Stimulated activated CD4-positive, alpha-beta T cell treated with anti-CD3 and anti-CD28 coated beads, Interleukin-1b, Interleukin-23, amount 100 ng/mL, for 1 hour (primary cell): ENCODE measurements at places on chromosomes 7 and 10.
A peak's percentile ranks its signal among the peaks of the same experiment; 100 is the strongest.

DNA sequence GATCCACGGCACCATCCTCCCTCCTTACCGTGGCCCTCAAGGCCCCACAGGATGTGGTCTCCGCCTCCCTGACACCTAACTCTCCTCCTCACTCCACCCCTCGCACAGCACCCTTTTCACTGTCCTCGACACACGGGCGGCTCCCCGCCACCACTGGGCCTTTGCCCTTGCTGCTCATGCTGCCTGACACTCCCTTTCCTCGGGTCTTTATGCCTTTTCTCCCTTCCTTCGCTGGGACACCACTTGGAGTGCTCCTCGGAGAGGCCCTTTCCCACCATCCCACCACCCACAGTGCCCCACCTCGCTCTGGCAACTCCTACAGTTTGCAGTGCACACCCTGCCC, 7.9 kb upstream of the INMT start:
- DNase-seq, result no peak

- no peak for DNase-seq
Observed at GRCh38 chr10:69246036-69246435, 25.9 kb downstream of the HKDC1 start.

GRCh38 chr10:113108194-113108835, 158.3 kb downstream of the TCF7L2 start:
- DNase-seq, result peak; percentile 3

- no peak for DNase-seq
Observed at GRCh38 chr10:126207313-126207771, 180.9 kb downstream of the ADAM12 start.
